ENCODE measurements at places on chromosomes 13 and 19.

- DNase-seq: no peak
Measured at GRCh38 chr13:36432106-36432544, at the start of gene CCNA1. Gene CCNA1, plus strand, starts transcription at chr13:36432495. Its CDS starts 562 bp downstream, at chr13:36433057.

DNA sequence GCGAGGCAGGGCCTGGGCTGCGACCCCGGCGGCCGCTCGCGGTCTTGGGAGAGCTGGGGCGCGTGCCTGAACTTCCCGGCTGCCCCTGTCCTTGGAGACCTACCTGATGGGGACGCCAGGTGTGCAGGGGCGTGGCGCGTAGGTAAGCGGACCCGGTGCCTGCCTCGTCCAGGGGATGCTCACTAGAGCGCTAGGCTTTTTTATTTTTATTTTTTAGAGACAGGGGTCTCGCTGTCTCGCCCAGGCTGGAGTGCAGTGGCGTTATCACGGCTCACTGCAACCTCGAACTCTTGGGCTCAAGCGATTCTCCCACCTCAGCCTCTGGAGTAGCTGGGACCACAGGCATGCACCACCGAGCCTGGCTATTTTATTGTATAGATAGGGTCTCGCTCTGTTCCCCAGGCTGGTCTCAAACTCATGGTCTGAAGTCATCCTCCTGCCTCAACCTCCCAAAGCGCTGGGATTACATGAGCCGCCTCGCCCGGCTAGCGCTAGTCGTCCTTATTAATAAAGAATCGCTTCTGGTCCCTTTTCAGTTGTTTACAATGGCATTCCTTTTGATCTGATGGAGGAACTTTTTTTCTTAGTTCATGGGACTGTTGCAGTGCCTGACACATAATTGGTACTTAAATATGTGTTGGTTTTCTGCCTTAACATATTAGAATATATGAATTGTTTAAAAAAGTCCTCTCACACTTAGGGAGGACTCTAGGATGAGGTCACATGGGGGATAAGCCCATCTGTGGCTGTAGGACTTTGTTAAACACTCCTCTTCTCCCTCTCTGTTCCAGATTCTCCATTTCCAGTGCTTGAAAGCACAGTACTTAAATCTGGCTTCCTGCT, 812 bp downstream of the DPY19L3 start:
- no peak for DNase-seq

GRCh38 chr19:41220811-41221210, 1.8 kb downstream of the AXL start:
- no peak for DNase-seq

GRCh38 chr13:51524312-51524711, 60.0 kb upstream of the WDFY2 start:
- DNase-seq: no peak

DNA sequence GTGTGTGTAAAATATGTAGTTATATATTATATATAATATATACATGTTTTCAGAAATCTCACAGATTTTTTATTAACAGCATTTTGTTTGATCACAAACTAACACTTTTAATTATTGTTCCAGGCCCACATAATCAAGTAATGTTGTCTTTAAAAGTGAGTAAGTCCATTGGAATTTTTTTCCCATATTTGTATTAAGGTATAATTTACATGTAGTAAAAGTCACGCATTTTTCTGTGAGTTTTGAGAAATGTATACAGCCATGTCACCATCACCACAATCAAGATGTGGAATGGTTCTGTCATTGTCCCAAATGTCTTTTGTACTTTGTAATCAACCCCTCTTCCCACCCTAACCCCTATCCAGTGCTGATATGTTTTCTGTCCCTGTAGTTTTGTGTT, 120.0 kb upstream of the RFC3 start:
- DNase-seq: no peak

DNA sequence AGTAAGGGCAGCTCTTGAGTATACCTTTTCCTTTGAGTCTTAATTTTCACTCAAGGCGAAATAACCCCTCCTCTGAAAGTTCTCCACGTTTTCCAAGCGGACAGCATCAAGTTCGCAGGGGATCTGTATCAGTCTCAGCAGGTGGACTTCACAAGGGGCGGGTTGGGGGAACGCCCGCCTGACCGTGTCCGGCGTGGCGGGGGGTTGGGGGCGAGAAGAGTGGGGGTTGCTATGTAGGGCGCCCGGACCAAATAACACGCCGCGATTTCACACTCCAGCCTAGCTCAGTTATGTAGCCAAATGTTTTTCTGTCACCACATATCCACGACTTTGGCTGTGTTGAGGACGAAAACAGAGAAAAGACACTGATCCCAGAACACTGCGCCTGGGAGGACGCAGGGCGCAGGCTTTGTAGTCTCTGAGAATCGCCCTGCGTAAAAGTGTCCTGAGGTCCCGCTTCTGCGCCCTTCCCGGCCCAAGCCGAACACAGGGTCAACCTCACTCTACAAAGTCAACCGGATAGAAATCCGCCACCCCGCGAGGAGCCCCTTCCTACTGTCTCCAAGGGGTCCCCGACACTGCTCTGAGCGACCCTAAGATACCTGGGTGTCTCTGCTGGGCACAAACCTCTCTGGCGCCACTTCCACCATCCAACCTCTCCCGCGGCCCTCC, 524 bp downstream of the RUBCNL start:
- no peak for DNase-seq

- DNase-seq: no peak
Measured at GRCh38 chr13:112200200-112200599, 133.3 kb downstream of the SOX1 start.

- DNase-seq: no peak
Measured at GRCh38 chr19:48319647-48320541, 5.5 kb upstream of the EMP3 start.

- no peak for DNase-seq
Measured at GRCh38 chr13:114230117-114230516, 4.6 kb upstream of the CDC16 start.

DNA sequence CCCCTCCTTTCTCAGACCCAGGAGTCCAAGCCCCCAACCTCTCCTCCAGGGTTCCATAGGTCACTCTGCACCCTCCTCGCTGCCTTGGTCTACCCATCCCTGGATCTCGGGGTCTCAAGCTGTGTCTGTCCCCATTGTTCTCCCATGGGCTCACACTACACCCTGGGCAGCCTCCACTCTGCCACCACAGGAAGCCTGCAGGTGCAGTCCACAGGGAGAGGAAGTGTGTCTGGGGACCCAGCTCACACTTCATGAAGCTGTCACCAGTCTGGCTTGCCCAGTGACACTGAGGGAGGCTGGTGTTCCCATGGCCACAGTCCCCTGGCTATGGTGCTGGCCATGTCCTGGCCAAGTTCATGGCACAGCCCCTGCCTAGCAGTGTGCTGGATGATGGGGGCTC, 5.3 kb downstream of the NECTIN2 start:
- DNase-seq: no peak

DNA sequence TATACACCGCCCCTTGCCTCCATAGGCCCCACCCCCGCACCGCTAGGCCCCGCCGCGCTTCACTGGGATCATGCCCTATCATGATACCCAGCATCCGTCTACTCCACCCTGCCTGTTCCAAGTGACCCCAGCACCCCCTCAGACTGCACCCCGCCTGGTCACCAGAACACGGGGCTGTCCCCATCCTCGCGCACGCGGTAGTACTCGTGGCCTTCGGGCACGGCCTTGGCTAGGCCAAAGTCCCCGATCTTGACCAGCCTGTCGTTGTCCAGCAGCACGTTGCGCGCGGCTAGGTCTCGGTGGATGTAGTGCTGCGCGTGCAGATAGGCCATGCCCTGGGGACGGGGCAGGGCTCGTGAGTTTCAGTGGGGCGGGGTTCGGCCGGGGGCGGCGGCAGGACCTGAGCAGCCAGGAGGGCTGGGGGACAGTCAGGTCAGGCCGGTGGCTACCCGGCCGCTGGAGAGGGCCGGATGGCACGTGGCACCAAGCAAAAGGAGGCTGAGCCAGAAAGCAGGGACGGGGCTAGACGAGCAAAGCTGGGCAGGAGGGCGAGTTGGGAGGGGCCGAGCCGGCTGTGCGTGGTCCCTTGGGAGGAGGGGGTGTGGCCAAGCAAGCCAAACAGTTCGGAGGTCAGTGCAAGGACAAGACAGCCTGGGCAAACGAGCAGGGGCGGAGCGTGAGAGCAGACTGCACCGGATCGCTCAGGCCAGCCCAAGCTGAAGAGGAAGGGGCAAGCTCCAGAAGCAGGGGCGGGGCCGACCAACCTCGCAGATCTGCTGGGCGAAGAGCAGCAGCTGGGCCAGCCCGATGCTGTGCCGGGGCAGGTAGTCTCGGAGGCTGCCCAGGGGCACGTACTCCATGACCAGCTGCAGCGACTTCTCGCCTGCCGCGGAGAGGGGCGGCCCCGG, 13.6 kb upstream of the ICAM3 start:
- DNase-seq: peak; percentile 50

DNA sequence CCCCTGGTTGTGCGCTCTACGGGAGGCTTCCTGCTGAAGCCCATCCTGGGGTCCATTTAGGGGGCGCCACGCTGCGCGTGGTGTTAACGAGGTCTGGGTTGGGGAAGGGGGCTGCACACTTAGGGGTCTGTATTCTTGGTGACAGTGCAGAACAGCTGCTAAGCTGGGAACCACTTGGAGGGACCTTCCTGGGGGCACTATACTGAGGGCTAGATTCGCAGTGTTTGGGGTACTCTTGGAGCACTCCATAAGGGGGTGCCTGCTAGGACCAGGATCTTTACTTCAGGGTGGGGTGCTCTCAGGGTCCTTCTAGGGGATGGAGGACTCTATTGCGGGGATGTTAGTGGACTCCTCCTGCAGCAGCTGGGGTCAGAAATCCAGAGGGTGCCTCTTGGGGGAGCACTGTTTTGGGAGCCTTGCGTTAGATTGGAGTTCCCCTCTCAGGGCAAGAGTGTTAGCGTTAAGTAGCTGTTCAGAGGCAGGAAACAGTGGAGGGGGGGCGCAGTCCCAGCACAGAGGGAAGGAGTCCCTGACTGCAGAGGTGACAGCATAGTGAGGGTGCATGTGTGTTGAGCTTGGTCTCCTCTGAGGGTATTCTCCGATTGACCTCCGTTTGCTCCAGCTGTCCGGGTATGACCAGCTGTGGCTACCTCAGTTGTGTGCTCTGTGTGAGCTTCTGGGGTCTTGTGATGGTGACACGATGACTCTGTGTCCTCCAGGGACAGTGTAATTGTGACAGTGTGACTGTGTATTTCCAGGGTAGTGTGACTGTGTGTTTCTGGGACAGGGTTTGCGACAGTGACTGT, 1.1 kb downstream of the PDE4A start:
- DNase-seq: no peak

DNA sequence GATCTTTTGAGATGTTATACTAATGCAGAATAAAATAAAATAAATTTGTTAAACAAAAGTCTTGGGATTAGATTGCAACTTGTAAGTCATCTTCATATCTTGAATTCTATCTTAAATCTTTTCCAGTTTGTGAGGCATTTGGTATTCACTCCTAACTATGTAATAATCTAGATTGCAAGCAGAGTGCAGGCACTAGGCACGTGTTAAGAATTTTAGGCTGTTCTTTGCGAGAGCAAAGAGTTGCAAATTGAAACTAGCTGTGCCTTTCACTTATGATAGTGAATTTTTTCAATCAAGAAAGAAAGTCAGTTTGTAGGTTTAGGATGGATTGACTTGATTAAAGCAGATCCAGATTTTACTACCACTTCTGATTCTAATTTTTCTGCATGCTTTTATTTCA, 264.1 kb upstream of the SPRY2 start:
- no peak for DNase-seq

- no peak for DNase-seq
Measured at GRCh38 chr19:48836089-48837017, at the start of gene HSD17B14. Gene HSD17B14, minus strand, starts transcription at chr19:48836491. Its CDS starts 80 bp downstream, at chr19:48836411.

GRCh38 chr19:30388819-30389218, 16.6 kb downstream of the ZNF536 start:
- DNase-seq: no peak

DNA sequence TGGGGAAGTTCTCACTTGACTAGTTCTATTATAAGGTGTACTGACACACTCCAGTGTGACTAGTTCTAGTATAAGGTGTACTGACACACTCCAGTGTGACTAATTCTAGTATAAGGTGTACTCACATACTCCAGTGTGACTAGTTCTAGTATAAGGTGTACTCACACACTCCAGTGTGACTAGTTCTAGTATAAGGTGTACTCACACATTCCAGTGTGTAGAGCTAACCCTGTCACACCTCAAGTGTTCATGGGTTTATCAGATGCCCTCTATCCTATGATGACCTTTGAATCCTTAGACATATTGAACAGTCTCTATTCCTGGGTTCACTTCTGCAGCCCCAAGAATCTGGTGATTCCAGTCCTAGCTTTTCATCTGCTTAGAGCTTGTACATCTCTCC, 54.6 kb upstream of the MYO16 start:
- no peak for DNase-seq

All from cortex of kidney (tissue), 1 donor.